ENCODE measurements at places on chromosomes 4 and X. TPM values are rescaled to one million over a fixed set of nuclear protein-coding genes. Genes with fewer than 3 reads are reported as not detected.

ZNF630 gene
- 0.87 TPM for total RNA-seq

- H3K4me3 ChIP-seq: no peak overlapping the region
- DNase-seq: no peak
- H3K27me3 ChIP-seq: no peaks in the 10 kb centered on the region
Observed at GRCh38 chr4:14180983-14181601, 553.6 kb upstream of the BOD1L1 start.

DNA sequence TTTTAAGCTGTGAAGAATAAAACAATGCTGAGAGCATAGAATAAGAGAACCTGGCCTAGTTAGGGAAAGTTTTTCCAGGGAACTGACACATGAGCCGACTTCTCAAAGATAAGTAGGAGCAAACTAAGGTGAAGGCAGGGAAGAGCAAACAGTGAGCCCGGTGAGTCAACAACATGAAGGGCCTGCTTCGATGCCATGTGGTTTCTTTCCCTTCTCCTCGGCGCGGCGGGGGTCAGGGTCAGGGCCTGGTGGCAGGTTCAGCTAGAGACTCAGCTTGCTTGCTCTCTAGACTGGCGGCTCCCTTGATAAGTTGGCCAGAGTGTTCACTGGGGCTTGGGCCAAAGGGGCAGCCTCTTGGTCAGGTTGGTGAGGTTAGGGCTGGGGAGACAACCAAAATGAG is 81.1 kb downstream of the DLG3 start:
- no peaks in the 10 kb centered on the region for H3K27me3 ChIP-seq
- no peaks in the 10 kb centered on the region for H3K36me3 ChIP-seq
- no peak for DNase-seq
- H3K4me1 ChIP-seq: peaks cover 14% of the 10 kb centered on the region
- no peak overlapping the region for H3K27ac ChIP-seq
- no peak overlapping the region for H3K4me3 ChIP-seq

GRCh38 chr4:79294064-79294463 is 31.8 kb downstream of the NAA11 start:
- H3K4me1 ChIP-seq: no peaks in the 10 kb centered on the region
- H3K27ac ChIP-seq: no peak overlapping the region
- DNase-seq: no peak
- no peaks in the 10 kb centered on the region for H3K36me3 ChIP-seq
- H3K27me3 ChIP-seq: no peaks in the 10 kb centered on the region

GRCh38 chr4:109703664-109704361 is 568 bp upstream of the CASP6 start:
- H3K27ac ChIP-seq: peak overlapping the region; percentile 90
- H3K4me3 ChIP-seq: peak overlapping the region; percentile 93
- no peaks in the 10 kb centered on the region for H3K27me3 ChIP-seq
- H3K4me1 ChIP-seq: peaks cover 34% of the 10 kb centered on the region
- DNase-seq: no peak
- peaks cover 25% of the 10 kb centered on the region for H3K36me3 ChIP-seq

GRCh38 chr4:176066757-176067156 is 1.1 kb downstream of the WDR17 start:
- peaks cover 12% of the 10 kb centered on the region for H3K4me1 ChIP-seq
- H3K36me3 ChIP-seq: no peaks in the 10 kb centered on the region
- peaks cover 22% of the 10 kb centered on the region for H3K27me3 ChIP-seq
- H3K4me3 ChIP-seq: no peak overlapping the region

DNA sequence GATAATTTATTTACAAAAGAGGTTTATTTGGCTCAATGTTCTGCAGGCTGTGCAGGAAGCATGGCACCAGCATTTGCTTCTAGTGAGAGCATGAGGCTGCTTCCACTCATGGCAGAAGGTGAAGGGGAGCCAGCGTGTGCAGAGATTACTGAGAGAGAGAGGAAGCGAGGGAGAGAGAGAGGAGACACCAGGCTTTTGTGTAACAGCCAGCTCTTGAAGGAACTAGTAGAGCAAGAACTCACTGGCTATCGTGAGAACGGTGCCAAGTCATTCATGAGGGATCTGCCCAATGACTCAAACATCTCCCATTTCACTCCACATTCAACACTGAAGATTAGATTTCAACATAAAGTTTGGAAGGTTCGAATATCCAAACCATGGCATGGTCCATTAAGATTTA is 12.7 kb downstream of the GUCY1A1 start:
- no peaks in the 10 kb centered on the region for H3K4me1 ChIP-seq
- no peak overlapping the region for H3K27ac ChIP-seq
- no peak overlapping the region for H3K4me3 ChIP-seq
- peaks cover 18% of the 10 kb centered on the region for H3K27me3 ChIP-seq
- H3K36me3 ChIP-seq: no peaks in the 10 kb centered on the region
- no peak for DNase-seq

- no peak for DNase-seq
- no peak overlapping the region for H3K4me3 ChIP-seq
- no peak overlapping the region for H3K27ac ChIP-seq
- H3K4me1 ChIP-seq: no peaks in the 10 kb centered on the region
Observed at GRCh38 chrX:103158317-103158621, 56.6 kb upstream of the BEX4 start.

DNA sequence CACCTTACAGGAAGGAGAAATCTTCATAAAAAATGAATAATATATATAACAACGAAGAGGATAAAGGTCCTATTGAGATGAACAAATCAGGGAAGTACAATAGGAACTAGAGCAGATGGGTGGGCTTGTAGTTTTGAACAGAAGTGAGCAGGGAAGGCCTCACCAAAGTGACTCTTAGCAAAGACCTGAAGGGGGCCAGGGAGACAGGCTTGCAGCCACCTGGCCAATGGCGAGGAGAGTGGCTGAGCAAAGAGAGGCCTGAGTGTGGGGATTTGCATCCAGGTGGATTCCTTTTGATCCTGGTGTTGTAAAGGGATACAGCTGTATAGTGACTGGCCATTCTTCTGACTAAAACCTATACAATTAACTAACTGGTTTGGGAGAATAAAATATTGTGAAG is 354.1 kb downstream of the CAMK2D start:
- no peak overlapping the region for H3K4me3 ChIP-seq
- peaks cover 4% of the 10 kb centered on the region for H3K27me3 ChIP-seq
- peaks cover 6% of the 10 kb centered on the region for H3K4me1 ChIP-seq
- no peak for DNase-seq
- no peaks in the 10 kb centered on the region for H3K36me3 ChIP-seq

DNA sequence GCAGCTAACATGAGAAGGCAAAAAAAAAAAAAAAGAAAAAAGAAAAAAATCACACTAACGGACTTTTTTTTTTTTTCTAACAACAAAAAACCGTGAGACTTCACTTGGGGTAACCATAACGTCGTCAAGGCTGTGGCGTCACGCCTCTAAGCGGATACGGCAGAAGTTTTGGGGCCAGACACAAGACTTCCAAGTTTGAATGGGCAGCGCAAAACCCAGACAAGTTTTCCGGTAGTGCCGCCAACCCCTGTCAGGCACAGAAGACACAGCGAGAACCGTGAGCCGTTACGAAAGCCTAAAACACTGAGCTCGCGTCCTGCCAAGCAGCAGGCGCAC is 556 bp upstream of the SMARCA5 start:
- H3K4me3 ChIP-seq: peak overlapping the region; percentile 91
- peaks cover 33% of the 10 kb centered on the region for H3K4me1 ChIP-seq
- peaks cover 21% of the 10 kb centered on the region for H3K36me3 ChIP-seq
